ENCODE measurements at places on chromosomes 1 and 21. TPM values are rescaled to one million over a fixed set of nuclear protein-coding genes. Genes with fewer than 3 reads are reported as not detected.

DNA sequence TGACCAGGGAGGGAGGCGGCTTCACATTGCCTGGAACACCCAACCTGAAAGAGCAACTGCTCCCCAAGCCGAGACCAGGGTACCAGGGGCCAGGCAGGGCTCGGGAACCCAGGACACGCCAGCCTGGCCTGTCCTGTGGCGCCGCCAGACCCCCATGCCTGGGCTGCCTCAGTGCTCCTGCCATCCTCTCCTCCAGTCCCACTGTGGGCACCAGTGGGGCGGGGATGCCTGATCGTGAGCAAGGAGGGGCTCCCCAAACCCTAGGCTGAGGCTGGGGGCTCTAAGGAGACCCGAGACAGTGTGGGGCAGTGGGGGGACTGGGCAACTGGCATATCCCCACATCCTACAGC, 45.1 kb downstream of the WNT9A start:
- DNase-seq, result no peak

GRCh38 chr1:72938408-72938807, 656.1 kb upstream of the NEGR1 start:
- no peak for DNase-seq

- DNase-seq, result no peak
These were observed 30.5 kb downstream of the COL18A1 start for GRCh38 chr21:45435405-45435981.

TFF3 gene
- total RNA-seq, result 12.9 TPM

GRCh38 chr1:25712299-25712970, 87.6 kb upstream of the SELENON start:
- no peak for DNase-seq

GRCh38 chr1:156366378-156367166, 2.4 kb upstream of the RHBG start:
- no peak for DNase-seq
